ENCODE measurements at places on chromosomes 6 and 20.

DNA sequence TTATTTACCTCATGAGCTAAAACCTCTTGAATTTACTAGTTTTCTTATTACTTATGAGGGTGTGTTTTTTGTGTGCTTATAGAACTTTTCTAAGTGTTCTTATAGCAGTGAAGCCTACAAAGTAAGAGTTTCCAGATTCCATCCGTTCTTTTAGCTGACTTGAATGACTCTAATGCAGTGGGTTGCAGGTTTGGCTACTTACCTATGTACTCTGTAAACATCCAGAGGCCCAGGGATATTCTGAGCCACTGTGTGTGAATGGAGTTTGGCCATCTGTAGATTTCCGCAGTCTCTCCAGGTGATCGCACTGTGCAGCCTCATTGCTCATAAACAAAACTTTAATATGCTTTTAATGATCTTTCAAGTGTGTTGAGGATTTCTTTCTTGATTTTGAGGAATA lies 157.8 kb downstream of the MYO6 start:
- no peak for DNase-seq

DNA sequence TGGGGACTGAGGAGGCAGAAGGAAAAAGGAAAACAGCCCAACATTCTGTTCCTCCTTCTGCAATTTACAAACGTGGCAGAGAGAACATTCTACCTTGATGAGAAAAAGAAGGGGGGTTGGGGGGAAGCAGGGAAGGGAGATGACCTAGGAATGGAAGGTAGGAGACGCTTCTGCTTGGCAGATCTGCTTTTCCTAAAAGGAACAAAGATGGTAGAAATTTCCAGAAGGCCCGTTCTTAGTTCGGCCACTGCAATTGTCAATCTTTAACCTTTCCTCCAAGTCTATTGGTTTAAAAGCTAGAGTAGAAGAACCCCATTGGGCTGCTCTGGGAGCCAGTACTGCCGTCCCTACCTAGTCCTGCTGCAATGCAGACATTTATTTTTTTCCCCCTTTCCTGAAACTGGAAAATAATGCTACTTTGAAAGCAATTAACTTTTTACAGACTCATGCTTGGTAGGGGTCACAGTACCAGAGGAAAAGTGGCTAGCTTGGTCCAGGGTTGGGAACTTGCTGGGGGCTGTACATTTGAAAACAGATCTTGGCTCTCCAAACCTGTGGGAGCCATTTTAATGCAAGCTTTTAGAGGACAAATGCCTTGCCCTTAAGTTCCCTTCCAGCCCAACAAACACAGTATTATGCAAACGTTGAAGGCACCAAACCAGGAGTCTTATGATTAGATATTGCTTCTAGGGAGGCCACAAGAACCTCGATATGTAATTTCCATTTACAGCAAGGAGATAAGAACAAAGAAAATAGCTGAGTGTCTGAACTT lies 2.6 kb downstream of the ZMYND8 start:
- no peak for DNase-seq

DNA sequence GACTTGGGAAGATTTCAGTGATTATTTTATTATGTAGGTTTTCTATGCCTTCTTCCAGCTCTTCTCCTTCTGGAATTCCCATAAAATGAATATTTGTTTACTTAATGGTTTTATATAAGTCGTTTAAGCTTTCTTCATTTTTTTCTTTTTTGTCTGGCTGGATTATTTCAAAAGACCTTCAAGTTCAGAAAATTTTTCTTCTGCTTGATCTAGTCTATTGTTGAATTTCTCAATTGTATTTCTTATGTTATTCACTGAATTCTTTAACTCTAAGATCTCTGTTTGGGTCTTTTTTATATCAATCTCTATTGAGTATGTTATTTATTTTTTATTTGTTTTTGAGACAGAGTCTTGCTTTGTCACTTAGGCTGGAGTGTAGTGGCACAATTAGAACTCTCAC lies 117.4 kb downstream of the CEP57L1 start:
- no peak for DNase-seq

DNA sequence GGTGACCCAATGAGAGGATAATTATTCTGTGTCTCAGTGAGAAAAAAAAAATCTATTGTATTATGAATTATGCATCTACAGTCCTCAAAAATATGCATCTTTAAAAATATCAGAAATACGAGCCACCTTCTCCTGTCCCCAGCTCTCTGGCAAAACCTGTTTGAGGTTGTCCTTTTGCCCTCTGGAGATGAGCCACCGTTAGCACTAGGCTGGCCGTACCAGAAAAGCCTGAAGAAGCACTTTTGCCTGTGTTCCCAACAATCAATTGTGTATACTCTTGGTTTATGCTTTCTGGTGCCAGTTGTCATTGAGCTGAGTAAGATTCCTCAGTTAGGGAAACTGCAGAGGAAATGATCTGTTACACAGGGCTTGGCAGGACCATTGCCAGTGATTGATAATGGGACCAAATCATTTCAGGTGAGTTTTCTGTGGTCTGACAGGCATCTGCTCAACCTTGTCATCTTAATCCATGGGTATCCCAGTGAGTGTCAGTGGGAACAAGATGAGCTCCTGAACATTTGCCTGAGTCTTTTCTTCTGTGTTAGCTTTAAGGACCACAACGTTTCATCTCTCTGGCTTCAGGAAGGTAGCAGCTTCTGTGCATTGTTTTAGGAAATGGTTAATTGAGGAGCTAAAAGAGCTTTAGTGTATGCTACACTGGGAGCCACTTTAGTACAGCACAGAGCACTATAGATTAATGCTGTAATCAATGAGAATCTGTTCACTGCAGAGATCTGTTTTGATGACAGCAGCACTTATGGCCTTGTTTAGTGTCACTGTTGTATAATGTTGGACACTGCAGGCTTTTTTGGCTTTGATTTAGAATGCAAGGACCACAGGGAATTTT lies 330.1 kb downstream of the RIMS1 start:
- DNase-seq: no peak

DNA sequence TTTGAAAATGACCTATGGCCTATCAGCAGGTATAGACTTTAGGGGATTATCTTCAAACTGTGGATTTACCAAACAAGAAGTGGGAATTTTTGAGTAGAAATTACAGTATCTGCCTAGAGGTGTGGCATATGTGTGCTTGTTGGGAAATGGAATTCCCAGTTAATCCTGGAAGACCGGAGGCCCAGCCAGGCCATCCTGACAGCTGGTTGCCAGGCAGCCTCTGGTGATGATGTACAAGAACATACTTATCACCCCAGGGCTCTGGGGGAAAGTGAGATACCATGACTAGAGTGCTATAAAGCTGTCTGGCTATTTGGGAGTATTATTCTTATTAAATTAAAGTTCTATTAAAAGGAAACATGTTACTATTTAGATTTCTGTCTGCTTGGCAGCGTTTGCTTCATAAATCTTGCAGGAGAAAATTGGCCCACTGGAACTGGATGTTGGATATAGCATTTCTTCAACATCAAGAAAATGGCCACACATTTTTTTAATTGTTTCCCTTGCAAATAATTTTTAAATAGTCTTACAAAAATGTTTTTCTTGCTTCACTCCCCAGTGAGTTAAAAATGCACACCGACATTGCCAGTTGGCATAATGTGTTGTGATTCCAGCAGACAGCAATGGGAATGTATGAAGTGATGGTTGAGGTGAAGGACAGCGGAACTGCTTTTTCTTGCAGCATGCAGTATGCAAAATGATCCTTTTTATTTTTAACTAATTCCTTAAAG lies 187.8 kb downstream of the MYLK4 start:
- no peak for DNase-seq

DNA sequence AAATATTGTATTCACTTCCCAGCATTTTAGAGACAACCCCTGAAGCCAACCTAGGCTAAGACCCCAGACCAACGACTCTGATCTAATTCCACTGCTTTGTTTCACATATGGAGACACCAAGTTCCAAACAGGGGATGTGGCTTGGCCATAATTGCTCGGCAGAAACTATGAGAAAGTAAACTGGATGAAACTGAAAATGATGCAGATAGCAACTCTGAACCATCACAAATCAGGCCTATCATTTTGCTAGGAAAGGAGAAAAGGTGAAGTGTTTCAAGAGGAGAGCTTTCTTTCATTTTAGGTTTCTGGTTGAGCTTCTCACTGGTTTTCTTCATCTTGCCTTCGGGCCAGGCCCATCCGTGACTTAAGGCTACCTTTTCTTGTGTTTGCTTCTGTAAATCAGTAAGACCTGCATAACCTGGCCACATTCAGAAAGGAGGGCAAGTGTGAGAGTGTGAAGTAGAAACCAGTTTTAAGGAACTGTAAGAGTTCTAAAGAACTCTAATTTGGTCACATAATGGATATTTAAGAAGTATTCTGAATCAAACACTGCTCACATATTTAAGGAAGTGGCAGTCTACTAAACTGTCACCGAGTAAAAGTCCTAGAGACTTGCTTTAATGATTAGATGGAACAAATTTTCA lies 105.8 kb downstream of the BACH2 start:
- no peak for DNase-seq

- no peak for DNase-seq
These were observed 9.8 kb downstream of the SDC4 start for GRCh38 chr20:45338121-45339030.

DNA sequence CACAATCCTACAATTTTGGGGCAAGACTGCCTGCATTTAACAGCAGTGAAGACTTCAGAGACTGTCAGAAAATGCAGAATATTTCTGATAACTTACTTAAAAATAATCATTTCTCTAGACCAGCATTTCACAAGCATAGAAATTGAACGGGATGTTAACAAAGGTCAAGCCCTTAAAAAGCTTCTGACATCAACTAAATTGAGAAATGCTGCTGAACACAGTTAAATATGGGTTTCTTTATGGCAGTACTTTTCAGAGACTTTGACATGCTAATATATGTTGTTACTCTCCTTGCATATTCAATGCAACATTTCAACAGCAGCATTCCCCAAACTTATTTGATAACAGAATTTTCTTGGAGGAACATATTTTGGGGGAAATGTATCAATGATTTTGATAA lies 84.5 kb downstream of the KIF13A start:
- no peak for DNase-seq

GRCh38 chr6:52724042-52724405 lies 39.3 kb downstream of the GSTA2 start:
- no peak for DNase-seq

DNA sequence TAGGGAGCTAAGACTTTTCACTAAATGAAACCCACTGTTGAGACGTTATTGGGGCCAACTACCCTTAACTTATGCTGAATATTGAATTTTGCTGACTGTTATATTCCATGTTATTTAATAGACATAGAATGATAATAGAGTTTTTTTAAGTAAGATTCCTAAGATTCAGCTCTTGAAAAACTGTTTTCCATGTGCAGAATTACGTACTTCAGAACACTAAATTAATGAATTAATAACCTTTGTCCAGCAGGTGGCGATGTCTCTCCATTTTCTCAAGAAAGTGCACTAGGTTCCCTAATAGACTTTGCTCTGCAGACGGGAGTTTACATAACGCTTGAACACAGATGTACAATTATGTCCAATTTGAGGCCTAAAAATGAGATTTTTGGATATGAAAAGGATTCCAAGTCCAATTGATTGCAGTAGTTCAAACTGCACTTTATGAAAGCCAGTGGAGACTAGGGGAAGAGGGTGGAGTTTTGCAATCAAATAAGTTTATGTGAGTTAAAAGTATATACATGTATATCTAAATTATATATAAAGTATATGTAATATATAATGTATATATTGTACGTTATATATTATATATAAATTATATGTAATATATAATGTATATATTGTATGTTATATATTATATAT lies 282.1 kb downstream of the UST start:
- DNase-seq: peak; percentile 89

DNA sequence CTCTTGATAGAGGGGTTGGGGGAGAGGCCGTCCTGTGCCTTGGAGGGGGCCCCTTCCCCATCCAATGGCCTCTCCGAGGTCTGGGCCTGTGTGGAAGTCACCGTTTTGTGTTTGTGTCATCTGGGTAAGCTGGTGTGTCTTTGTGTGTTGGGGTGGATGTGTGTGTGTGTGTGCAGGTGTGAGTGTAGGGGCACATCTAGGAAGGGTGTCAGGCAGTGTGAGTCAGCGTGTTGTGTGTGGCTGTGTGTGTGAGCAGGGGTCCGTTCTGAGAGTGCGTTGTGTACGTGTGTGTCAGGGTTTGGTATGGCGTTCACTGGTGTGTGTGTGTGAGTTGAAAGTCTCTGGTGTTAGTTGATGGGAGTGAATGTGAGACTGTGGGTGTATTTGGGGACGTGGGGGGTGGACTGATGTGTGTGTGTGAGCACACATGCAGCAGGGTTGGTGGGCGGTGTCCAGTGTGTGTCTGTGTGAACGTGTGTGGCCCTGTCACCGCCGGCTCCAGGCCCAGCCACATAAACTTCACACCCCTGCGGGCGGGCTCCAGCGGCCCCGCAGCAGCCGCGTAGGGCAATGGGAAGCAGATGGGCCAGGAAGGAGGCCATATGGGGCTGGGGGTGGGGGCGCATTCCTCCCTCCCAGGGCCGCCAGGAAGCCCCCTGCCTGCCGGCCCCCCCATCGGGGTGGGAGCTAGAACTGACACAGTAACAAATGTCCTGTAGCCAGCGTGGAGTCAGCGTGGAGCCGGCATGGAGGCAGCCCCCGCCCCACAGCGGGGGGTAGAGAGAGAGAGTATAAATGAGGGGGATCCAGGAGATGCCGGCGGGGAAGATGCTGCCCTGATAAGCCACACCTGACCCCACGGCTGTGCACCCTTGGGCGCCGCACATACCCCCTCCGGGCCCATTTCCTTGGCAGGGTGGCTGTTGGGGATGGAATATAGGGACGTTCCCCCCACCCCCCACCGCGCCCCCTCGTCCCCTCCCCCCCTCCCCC lies 32.1 kb downstream of the SNAI1 start:
- no peak for DNase-seq

GRCh38 chr6:107542192-107542668 lies 52.3 kb downstream of the SOBP start:
- no peak for DNase-seq

DNA sequence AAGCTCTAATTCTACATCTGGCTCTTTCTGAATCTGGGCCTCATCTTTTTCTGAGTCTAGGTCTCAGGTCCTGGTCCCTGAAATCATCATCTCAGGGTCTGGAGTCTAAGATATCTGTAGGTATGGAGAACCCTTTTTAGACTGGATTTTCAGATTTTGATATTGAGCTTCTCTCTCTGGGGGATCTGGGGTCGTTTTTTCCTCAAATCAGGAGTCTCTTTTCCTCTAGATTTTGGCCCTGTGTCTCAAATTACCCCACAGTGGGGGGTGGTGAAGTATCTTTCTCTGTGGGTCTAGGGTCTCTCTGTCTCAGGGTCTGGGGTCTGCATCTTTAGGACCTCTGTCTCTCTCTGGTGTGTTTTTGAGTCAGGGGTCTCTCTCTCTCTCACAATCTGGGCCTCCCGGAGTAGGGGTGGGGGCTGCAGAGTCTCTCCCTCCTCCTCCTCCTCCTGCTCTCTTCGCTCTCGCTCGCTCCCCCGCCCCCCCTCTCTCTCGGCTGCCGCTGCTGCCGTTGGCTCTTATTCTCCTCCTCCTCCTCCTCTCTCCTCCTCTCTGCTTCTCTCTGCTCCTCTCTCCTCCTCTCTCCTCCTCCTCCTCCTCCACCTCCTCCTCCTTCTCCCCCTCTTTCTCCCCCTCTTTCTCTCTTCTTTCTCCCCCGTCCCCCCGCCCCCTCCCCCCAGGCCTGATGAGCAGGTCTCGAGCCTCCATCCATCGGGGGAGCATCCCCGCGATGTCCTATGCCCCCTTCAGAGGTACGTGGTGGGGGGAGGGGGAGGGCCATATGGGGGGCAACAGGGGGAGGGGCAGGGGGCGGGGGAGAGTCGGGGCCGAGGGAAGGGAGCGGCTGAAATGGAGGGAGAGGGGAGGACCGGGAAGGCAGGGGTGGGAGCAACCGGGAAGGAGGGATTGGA lies at the start of gene SYNGAP1:
SYNGAP1 (plus strand) TSS at position 486 of the 911 bp plus-strand sequence; CDS start at position 686, 200 bp downstream.
- DNase-seq: peak; percentile 21

GRCh38 chr6:113825781-113826180 lies 31.4 kb upstream of the MARCKS start:
- DNase-seq: peak; percentile 79

All from NCI-H1092 treated with DMSO at 0.1 percent for 48 hours (cell line).